ENCODE measurements at places on chromosomes 4 and X.

DNA sequence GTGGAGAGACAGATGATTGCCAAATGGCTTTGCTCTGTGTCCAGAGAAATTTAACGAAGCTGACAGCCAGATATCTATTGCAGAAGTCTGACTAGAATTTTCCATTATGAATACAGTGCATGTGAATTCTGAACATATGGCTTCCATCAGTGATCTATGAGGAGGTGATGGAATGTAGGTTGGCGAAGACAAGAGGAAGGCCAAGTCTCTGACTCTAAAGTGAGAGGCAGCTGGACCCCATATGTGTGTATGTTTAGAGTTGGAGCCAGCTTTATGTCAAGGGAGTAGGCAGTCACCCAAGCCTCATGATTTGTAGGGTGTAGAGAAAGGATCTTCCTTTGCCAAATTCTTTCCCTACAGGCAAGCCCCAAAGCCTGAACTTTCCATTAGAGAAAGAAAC lies 76.2 kb upstream of the TEX13D start:
- DNase-seq = no peak

GRCh38 chr4:2226261-2226660 lies 15.7 kb downstream of the HAUS3 start:
- no peak for DNase-seq

- DNase-seq = no peak
These were observed 20.4 kb upstream of the GDPD2 start for GRCh38 chrX:70402721-70403120.

DNA sequence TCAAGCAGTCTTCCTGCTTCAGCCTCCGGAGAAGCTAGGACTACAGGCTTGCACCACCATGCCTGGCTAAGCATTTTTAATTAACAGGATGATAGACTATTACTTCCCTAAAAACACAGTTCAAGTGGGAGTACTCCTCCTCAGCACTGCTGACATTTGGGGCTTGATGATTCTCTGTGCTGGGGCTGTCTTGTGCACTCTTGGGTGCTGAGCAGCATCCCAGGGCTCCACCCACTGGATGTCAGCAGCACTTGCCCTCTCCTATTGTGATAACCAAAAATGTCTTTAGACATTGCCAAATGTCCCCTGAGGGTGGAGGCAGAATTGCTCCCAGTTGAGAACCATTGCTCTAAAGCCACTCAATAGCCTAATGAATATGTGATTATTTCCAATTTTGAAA lies 60.4 kb downstream of the CLCN4 start:
- DNase-seq = no peak

- DNase-seq = no peak
These were observed 1709.0 kb downstream of the PCDH7 start for GRCh38 chr4:32429151-32429550.

GRCh38 chr4:181687116-181687515 lies 556.1 kb upstream of the TENM3 start:
- DNase-seq = no peak

GRCh38 chr4:108411836-108412235 lies 208.5 kb upstream of the RPL34 start:
- DNase-seq = no peak

- no peak for DNase-seq
These were observed 277.7 kb upstream of the FTHL17 start for GRCh38 chrX:31349515-31349914.

DNA sequence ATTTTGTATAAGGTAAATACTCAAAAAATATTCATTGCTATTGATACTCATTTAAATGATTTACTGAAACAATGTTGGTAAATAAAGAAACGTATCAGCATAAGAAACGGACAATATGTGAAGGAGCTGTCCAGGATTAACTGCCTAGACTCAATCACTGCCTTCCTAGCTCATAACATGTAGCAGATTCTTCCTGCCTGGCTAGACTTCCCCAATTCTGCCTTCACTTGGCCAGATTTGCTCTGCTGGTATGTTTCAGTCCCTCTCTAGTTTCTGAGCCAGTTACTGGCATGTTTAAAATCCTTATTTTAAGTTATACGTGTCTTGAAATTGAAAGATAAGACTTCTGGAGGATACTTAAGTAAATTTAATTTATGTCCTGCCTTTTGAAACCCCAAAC lies 740.3 kb downstream of the CENPC start:
- no peak for DNase-seq

- no peak for DNase-seq
These were observed 111.3 kb downstream of the CBLL2 start for GRCh38 chrX:22383988-22384387.

GRCh38 chrX:86329174-86329573 lies 180.9 kb downstream of the DACH2 start:
- DNase-seq = no peak

DNA sequence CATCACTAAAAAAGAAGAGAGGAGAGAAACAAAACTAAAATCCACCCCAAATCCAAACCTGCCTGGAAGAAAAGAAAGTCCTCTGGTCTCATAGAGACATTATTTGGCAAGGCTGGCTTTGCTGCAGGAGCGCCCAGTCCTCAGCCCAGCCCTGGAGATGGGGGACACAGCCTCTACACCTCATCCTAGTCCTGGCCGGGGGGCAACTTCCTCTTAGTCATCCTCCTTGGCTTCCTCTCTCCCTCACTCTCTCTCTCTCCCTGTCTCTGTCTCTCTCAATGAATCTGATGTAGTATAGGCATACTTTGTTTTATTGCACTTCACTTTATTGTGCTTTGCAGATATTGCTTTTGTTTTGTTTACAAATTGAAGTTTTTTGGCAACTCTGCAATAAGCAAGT lies 55.8 kb upstream of the MAGEB10 start:
- DNase-seq = no peak

- DNase-seq = no peak
These were observed 81.5 kb downstream of the TMEM156 start for GRCh38 chr4:38950734-38951133.
